ENCODE measurements at places on chromosomes 11 and 22.

- no peak for DNase-seq
These were observed 37.8 kb downstream of the PPP6R3 start for GRCh38 chr11:68498321-68498720.

DNA sequence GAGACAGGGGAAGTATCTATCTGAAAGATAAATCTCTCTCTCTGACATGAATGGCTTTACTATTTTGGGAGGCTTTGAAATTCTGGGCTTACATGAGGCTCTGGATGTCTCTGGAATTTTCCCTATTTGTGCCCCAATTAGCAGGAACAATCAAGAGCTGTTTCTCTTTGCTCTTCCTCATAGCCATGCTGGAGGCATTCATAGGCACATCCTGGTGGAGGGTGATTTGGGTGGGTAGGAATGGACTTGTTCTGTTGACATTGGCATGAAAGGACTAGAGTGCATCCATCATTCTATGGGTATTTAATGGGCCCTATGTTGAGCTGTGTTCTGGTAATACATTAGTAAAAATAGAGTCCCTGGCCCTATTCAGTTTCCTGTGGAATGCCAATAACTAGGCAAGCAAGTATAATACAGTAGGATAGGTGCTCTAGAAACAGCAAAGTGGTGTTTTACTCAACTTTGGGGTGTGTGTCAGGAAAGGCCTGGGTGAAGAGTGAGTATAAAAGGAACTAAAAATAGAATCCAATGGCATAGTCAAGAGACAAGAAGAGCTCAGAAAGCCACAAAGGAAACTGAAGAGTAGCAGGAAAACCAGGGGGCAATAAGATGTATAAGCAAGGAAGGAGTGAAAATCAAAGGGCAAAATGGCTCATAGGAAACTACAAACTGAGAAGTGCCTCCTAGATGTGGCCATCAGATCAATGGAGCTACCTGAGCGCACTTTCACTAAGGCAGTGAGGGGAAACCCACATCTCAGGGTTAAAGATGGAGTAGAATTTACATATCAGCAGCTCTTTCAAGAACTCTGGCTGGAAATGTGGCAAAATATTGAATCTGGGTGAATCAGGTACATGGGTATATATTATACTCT, 45.0 kb downstream of the CWC15 start:
- no peak for DNase-seq

DNA sequence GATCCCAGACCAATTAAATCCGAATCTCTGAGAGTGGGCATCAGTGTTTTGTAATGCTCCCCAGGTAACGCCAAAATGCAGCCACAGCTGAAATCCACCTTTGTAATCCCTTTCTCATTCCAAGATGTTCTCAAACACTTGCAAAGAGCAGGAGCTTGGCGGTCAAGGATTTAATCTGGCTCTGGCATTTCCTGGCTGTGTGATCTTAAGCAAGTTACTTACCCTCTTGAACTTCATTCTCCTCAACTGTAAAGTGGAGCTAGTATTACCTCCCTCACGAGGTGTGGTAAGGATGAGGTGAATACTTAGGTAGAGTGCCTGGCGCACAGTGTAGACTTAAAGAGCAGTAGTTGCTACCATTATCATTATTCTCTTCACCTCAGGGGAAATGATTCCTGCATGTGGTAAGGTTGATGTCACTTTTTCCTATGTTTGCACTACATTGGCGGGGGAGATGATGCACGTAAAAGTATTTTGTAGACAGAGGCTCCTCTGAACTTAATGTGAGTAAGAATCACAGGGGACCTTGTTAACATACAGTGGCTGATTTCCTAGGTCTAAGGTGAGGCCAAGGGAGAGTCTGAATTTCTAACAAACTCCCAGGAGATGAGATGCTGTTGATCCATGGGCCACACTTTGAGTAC, 210.4 kb upstream of the PITPNB start:
- no peak for DNase-seq

DNA sequence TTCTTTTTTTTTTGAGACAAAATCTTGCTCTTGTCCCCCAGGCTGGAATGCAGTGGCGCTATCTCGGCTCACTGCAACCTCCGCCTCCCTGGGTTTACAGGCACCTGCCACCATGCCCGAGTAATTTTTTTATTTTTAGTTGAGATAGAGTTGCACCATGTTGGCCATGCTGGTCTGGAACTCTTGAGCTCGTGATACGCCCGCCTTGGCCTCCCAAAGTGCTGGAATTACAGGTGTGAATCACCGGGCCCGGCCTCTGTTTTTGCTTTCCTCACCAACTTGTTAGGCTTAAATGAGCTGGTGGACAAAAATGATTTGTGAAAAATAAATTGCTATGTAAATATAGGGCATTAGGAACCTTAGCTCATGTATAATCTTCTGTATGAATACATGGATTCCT, 3.5 kb downstream of the MEI1 start:
- no peak for DNase-seq

GRCh38 chr22:49999946-50000586, 12.5 kb downstream of the IL17REL start:
- DNase-seq = no peak

DNA sequence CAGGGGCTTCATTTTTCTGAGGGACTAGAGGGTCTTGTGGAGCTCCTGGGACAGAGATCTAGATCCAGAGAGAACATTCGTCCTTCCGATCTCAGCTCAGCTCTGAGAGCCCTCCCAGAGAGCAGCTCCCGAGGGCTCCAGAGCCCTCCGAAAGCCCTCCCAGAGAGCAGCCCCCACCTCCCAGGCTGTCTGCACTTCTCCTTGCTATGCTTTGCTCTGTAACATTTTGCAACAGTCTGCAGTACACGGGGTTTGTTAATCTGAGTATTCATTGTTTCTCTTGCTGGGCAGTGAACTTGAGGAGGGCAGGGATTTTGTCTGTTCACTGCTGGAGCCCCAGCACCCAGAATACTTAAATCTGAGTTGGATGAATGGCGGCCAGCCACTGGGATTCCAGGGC, 2.6 kb downstream of the GGA1 start:
- no peak for DNase-seq

GRCh38 chr22:30260682-30261081, 6.0 kb downstream of the OSM start:
- DNase-seq = no peak

Measured in left colon (tissue), 2 donors.